ENCODE measurements at places on chromosomes 13 and 19. TPM values are rescaled to one million over a fixed set of nuclear protein-coding genes. Genes with fewer than 3 reads are reported as not detected.

MCF2L gene
- polyA plus RNA-seq, result 13.6 TPM

CGB2 gene
- 0.35 TPM for polyA plus RNA-seq

AP1M2 gene
- polyA plus RNA-seq, result 42.1 TPM

SRRM5 gene
- 0.41 TPM for polyA plus RNA-seq

CHAF1A gene
- 22.6 TPM for polyA plus RNA-seq

SLC15A1 gene
- 12.8 TPM for polyA plus RNA-seq

LIN7B gene
- 7.0 TPM for polyA plus RNA-seq

OVOL3 gene
- polyA plus RNA-seq, result not detected

IL12RB1 gene
- polyA plus RNA-seq, result 0.35 TPM

CBLC gene
- 4.2 TPM for polyA plus RNA-seq

RXFP2 gene
- polyA plus RNA-seq, result 9.2 TPM

Measured in left renal pelvis (tissue), 4 donors.